ENCODE measurements at places on chromosomes 11 and 22. TPM values are rescaled to one million over a fixed set of nuclear protein-coding genes. Genes with fewer than 3 reads are reported as not detected.

- no peak for DNase-seq
Measured at GRCh38 chr11:122920579-122920978, 38.0 kb downstream of the JHY start.

DNA sequence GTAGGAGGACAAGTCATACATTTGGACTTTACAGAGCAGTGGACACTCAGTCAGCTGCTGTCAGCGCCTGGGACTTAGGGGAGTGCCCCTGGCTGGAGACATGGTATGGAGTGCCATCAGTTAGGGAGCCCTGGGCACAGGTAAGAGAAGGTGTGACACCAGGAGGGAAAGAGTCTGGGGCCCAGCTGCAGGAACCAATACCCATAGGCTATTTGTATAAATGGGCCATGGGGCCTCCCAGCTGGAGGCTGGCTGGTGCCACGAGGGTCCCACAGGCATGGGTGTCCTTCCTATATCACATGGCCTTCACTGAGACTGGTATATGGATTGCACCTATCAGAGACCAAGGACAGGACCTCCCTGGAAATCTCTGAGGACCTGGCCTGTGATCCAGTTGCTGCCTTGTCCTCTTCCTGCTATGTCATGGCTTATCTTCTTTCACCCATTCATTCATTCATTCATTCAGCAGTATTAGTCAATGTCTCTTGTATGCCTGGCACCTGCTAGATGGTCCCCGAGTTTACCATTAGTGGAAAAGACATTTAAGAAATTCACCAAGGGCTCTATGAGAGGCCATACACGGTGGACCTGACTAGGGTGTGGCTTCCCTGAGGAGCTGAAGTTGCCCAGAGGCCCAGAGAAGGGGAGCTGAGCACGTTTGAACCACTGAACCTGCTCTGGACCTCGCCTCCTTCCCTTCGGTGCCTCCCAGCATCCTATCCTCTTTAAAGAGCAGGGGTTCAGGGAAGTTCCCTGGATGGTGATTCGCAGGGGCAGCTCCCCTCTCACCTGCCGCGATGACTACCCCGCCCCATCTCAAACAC lies 850 bp upstream of the MIF start:
- no peak for DNase-seq

Gene KDM4E
- total RNA-seq: not detected

DNA sequence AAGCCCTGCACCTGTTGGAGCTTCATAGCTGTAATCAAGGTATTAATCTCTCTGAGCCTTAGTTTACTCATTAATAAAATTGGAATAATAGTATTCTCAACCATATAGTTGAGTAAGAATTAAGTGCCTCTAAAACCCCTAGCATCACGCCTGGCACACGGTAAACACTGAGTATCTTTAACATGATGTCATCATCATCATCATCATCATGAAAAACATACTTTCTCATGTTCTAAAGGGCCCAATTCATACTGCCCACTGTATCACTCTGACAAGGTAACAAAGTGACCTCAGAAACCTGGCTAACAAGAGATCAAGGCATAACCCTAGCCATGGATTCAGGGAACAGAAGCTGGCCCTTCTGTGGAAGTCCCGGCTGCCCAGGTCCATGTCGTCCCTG lies 58.4 kb downstream of the KIRREL3 start:
- no peak for DNase-seq

DNA sequence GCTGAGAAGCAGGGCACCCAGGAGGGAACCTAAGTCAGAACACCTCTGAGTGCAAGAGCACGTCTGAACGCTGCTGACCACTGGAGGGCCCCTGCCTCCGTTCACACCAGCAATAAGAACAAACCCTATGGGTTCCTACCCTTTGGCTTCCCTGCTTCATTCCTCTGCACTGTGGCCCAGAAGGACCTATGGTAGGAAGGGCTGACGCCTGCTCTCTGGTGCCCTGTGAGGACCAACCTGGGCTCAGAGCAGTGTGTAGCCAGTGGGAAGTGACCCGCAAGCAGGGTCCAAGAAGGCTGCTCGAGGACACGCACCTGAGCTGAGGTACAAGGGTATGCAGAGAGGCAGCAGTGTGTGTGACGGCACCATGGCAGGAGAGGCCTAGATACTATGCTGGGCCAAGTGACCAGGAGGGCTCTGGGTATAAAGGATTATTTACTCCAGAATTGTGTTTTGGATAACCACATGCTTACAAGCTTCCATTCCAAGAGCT lies 68.8 kb upstream of the CLTCL1 start:
- no peak for DNase-seq

GRCh38 chr11:123362941-123363340 lies 67.1 kb upstream of the GRAMD1B start:
- DNase-seq: no peak
